ENCODE measurements at places on chromosomes 1 and 21.
A peak's percentile ranks its signal among the peaks of the same experiment; 100 is the strongest.

- no peak for DNase-seq
Measured at GRCh38 chr1:160567858-160568682, 11.2 kb downstream of the CD84 start.

DNA sequence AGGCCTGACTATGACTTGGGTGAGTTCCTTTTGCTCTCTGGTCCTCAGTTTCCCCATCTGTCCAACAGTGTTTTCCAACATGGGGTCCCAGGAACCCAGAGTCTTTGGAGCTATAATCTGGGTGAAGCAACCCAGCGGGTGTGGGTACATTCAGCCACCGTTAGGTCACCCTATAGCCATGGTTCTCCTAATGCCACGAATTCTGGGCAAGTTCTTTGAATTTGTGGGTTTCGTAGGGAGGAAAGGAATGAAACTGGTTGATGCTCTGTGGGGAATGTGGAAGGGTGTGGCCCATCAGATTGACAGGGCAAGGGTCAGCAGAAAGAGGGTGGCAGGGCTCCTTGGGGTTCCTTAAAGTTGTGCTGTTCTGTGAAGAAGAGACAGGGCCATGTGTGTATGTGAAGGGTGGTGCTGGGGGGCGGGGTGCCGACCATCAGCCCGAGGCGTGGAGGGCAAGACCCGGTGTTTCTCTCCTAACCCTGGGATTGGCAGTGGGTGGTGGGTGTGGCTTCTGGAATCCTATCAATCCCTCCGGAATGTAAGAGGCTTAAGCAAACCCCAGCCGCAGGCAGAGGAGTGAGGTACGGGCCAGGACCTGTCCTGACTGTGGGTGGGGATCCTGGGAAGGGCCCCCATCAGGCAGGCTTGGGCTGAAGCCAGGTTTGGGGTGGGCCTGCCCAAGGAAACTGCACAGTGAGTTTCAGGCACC, 35.5 kb upstream of the ZNF362 start:
- no peak for DNase-seq

- DNase-seq, result no peak
Measured at GRCh38 chr1:224266915-224267856, 62.8 kb downstream of the NVL start.

DNA sequence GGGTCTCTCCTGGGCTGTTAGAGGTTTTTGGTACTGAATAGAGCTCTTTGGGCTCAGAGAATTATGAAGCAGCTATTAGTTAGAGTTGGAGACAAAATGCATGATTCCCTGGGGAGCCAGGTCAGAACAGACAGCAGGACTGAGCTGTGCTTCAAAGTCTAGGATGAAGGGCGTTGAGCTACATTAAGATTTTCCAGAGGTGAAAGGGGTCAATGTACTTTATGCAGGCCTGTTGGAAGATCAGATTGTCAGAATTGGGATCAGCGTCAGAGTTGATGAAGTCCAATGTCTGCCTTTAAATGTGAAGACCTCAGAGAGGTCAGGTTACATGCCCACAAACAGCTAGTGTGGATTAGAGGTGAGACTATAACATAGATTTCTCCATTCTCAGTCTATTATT, 53.8 kb downstream of the RGS5 start:
- no peak for DNase-seq

DNA sequence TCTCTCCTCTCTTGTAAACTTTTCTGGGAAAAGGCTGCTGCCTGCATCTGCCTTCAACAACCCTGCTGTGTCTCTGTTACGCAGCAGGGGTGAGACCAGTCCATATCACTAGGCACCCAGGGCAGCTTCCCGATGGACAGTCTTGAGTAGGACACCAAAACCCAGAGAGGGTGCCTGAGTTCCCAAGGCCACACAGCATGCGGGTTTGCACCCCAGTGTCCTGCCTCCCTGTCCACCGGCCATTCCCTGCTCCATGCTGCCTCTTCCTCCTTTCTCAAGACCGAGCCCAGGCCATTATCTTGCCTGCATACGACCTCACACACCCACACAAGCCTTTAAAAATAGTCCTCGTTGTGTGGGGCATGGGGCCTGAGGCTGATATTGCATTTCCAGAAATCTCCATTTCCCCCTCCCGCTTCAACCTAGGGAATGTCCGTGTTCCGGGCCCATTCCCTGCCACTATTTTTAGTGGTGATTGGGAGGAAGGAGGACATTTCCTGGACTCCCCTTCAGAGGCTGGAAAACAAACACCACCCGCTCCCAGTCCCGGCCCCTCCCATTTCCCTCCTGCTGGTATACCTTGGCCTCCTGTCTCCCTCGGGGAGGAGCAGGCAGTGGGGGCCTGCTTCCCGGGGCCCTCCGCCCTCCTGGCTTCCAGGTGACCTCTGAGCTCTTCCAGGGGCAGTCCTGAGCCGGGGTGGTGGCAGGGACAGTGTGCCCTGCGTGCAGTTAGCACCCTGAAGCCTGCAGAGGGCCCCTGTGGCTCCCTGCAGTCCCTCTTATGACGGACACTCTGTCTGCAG, 132.4 kb upstream of the TMEM51 start:
- DNase-seq, result no peak

DNA sequence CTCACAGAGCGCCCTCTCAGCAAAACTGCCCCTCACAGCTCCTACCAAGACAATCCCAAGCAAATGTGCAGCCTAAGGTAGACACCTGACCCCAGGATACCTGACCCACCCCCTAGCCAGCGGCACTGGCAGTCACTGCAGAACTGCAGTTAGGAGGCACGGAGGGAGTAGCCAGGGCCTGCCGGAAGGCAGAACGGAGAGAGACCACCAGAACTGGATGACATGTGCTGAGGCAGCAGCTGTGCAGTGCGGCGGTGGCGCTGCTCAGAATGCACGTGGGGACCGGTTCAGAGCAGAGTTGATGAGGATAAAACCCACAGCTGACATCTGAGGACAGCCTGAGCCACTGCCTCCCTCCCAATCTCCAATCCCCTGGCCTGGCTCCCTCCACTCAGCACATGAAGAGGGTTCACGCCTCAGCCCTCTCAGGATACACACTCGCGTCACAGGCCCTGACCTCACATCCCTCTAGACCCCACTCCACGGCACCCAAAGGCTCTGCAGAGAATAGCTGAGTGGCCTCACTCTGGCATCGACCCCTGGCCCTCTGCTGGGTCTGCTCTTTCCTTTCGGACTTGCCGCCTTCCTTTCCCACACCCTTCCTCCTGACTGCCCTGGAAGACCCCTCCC, 29.6 kb downstream of the UBE2G2 start:
- no peak for DNase-seq

GRCh38 chr21:39386194-39386593, 37.3 kb upstream of the HMGN1 start:
- no peak for DNase-seq

DNA sequence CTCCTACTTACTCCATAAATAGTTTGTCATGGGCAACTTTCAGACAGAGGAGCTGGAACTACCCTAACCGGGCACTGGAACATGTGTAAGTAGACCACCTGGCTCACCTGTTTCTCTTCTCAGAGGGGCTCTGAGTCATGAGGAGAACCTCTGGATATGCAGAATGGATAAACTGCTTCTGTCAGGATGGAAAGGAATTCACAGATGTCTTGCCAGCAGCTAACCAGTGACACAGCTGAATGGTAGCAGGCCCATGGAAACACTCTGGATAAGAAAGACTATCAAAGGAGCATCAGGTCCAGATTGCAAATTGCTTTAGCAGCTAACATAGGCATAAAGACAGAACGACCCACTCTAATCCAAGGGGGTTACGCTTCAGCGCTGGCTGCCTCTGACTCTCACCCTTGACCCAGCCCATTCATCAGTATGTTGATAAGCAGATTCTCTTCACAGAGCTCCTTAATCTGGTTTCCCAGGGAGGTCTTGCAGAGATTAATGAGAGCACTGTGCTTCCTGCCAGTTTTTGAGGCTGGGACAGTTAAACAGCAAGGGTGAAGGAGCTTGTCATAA, 54.2 kb downstream of the HIVEP3 start:
- DNase-seq, result no peak

DNA sequence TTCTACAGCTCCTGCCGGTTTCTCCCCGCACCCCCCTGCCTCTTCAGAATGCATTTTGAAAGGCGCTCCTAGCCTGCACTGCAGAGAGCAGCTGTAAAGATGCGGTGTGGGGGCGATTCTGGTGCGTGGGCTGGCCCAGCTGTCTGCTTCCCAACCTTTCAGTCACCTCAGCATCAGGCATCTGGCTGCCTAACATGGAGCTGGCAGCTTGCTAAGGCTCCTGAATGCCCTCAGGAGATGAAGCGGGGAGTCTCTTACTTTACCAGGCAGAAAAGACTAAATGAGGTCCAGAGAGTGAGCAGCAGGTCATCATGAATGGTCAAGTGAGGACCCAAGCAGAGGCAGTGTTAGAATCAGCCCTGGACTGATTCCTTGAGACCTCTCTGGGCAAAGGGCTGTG, 8.7 kb downstream of the IER5 start:
- DNase-seq, result no peak

- peak; percentile 75 for DNase-seq
Measured at GRCh38 chr1:36203554-36204346, 20.5 kb upstream of the THRAP3 start.

DNA sequence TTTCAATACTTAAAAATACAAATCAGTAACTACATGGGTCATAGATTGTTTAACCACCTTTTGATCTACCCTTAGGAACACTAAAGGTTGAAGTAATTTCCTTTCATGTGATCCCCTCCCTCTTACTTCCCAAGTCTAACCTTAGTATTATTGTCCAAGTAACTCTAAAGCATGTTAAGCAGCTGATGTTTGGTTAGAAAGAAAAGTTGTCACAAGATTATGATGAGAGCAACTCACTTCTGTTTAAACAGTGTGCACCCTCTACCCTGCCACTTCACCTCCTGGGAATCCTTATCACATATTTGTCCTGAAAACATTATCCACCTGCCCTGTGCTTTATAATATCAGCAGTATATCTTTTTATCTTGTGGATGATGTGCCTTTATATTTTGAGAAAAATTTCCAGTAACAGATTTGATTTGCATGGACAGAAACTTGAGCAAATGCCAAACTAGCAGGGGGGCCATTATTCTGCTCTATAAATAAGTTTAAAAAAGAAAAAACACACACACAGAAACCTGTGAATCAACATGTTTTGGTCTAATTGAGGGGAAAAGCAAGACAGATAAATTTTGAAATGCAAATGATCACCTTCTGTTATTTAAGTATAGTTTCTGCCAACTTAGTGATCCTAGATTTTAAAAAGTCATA, 194.3 kb downstream of the RPS6KC1 start:
- DNase-seq, result no peak

- no peak for DNase-seq
Measured at GRCh38 chr1:61424382-61424781, 300.6 kb downstream of the TM2D1 start.

DNA sequence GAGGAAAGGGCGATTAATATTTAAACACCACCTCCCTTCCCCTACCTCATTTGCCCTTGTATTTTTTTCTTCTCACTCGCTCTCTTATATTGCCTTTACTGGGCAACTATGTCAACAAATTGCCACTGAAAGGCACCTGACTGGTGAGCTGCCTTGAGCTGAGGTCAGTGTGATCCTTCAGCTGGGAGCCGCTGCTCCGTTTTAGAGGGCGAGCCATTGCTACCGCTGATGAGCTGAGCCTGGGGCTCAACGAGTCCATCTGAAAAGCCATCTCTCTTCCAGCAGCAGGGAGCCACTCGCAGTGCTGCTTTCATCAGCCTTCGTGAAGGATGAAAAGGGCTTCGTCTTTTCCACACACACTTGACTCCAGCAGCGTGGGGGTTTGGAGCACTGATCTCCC, 108.0 kb upstream of the KIF26B start:
- DNase-seq, result no peak

DNA sequence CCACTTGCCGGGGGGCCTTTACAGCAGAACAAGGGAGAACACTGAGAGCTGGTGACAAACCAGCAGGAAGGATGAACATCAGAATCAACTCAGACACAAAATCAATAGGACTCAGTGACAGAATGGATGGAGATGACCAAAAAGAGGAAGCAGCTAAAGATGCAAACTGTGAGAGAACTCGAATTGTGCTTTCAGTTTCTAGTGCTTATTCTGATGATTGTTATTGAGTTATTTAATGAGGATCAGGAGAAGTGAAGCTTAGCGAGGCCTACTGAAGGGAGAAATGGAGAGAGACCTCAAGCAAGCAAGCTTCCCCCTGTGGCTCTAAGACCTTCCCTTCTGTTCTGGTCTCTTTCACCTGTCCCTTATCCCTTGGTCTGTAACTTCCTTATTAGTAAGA, 30.3 kb upstream of the TMEM125 start:
- DNase-seq, result no peak

DNA sequence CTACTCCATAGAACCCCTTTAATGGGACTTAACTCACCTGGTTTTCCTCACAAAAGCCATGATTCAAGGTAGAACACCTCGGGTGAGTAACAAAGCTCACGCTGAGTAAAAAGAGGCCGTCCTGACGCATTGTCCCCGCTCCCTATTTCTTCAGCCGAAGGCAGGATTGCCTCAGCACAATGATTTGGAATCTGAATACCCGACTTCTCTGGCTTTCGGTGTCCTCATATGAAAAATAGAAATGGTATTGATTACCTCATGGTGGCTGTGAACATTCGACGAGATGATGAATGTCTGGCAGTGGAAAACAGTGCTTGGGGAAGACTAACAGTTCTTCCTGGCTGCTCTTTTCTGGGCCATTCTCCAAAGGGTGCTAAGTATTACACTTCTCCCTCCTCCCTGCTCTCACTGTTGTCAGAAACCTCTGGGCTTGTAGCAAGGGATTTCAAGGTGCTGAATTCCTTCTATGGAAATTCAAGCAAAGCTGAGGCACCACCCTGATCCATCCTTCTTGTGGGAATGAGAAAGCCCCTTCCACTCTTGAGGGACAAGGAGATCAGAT, 148.3 kb downstream of the C1orf94 start:
- no peak for DNase-seq

- DNase-seq, result no peak
Measured at GRCh38 chr1:26750428-26750827, 37.3 kb upstream of the PIGV start.

- no peak for DNase-seq
Measured at GRCh38 chr1:40818264-40818961, 34.8 kb downstream of the KCNQ4 start.

DNA sequence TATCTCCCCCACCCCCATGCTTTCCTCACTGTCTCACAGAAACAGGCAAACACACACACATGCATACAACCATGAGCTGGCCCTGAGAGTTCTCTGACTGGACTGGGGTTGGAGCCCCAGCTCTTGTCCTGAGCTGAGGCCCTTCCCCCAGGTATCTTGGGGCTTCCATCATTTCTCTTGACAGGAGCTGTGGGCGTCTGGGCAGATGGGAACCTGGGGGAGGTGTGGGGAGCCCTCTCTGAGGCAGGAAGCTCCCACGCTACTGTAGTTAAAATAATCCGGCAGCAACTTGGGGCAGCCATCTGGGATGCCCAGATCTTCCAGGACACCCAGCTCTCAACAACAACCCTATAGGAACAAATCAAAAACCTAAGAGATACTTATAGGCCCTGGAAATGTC, 2.7 kb upstream of the KIF21B start:
- no peak for DNase-seq

DNA sequence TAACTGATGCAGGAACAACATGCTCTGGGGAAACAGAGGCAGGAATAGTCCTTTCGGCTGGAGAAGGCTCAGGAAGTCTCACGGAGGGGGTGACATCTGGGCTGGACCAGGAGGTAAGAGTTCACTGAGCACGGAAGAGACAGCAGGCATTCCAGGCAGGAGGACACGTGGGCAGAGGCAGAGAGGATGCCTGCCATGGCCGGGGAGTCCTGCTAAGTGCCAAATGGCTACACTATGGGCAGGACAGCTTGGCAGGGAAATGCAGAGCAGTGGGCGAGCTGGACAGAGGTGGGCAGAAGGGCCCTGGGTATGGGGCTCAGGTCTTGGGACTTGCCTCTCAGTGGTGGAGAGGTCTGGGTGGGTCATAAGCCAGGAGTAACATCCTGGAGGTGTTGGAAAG, 17.6 kb downstream of the ALDH4A1 start:
- DNase-seq, result no peak

- DNase-seq, result peak; percentile 75
Measured at GRCh38 chr1:37434292-37435225, 39.8 kb upstream of the ZC3H12A start.
